ENCODE measurements at places on chromosomes 6 and 20.

DNA sequence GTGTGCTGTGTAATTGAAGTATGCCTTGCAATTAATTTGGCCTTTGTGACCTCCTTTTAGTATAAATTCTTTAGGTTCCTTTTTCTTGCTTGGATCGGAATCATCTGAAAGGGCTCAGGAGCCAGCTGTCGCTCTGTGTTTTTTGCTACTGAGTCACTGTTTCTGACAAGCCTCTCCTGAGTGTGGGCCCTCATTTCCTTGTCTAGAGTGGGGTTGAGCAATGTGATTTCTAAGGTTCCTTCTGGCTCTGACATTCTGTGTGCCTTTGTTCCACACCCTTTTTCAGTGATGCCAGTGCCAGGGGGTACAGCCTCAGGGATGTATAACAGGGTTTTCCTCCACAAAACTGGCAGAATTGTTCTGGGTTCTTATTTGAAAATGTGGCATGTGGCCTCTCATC lies 26.5 kb downstream of the DAAM2 start:
- peak; percentile 18 for DNase-seq

GRCh38 chr6:45577836-45578504 lies 200.2 kb upstream of the SUPT3H start:
- DNase-seq = no peak

GRCh38 chr6:154223296-154223695 lies 133.3 kb downstream of the IPCEF1 start:
- DNase-seq = no peak

GRCh38 chr6:41692080-41692675 lies 43.2 kb downstream of the TFEB start:
- DNase-seq = no peak

DNA sequence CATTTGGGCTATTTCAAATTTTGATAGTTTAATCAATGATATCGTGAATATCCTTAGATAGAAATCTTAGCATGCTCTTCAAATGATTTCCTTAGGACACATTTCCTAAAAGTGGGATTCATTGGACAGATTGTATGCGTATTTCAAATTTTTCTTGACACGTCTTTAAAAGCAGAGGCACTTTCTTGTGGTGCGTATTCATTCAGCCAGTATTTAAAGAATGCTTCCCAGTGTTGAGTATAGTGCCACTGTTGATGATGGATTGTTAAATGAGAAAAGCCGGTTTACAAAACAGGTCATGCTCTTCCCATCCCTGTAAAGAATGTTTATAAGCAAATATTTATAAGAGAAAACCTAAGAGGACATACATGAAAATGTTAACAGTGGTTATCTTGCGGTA lies 15.1 kb upstream of the NOL7 start:
- DNase-seq = no peak

GRCh38 chr20:62561182-62561581 lies 81.1 kb upstream of the SLCO4A1 start:
- DNase-seq = no peak

GRCh38 chr6:136783495-136784270 lies 8.6 kb downstream of the MAP3K5 start:
- peak; percentile 91 for DNase-seq

DNA sequence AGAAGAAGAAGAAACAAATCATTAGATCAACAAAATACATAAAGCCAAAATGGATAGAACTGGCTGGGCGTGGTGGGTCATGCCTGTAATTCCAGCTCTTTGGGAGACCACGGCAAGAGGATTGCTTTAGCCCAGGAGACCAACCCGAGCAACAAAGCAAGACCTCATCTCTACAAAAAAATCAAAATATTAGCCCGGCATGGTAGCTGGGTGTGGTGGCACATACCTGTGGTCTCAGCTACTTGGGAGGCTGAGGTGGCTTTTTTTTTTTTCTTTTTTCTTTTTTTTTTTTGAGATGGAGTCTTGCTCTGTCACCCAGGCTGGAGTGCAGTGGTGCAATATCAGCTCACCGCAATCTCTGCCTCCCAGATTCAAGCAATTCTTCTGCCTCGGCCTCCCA lies 21.5 kb downstream of the NINL start:
- no peak for DNase-seq
